ENCODE measurements at places on chromosomes 11 and 22.

- no peak for DNase-seq
These were observed 12.3 kb downstream of the ABTB2 start for GRCh38 chr11:34345540-34345876.

- DNase-seq = no peak
These were observed 38.1 kb upstream of the POU2AF1 start for GRCh38 chr11:111417011-111417765.

GRCh38 chr11:36421546-36422155, 88.4 kb downstream of the TRAF6 start:
- DNase-seq = no peak

DNA sequence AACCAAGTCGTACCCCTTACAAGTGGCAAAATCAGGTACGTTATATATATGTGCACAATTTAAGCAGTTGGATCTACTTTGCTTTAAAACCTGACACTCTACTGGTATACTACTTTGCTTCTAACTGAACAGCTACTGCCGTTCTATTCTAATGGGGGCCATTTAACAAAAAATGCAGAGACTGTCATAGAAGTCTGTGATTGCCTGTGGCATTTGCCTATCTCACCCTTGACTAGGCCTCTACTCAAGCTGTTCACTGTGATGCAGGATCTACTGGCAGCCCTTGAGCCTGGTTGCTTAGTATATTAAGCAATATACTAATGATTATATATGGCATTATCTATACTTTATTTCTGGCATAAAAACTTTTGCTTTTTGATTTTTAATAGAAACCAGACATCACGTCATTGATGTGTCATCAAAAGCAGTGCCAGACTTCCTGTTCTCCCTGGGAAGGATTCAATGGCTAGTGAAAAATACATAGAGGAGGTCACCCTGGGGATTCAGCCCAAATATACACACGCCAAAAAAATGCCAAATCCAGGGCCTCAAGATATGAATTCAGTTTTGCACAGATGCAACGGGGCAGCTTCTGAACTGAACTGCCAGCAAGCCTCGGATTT, 40.0 kb upstream of the FIBIN start:
- no peak for DNase-seq

All from activated CD8-positive, alpha-beta memory T cell treated with anti-CD3 and anti-CD28 coated beads for 4 hours (primary cell).